ENCODE measurements at places on chromosomes 3 and 15.

DNA sequence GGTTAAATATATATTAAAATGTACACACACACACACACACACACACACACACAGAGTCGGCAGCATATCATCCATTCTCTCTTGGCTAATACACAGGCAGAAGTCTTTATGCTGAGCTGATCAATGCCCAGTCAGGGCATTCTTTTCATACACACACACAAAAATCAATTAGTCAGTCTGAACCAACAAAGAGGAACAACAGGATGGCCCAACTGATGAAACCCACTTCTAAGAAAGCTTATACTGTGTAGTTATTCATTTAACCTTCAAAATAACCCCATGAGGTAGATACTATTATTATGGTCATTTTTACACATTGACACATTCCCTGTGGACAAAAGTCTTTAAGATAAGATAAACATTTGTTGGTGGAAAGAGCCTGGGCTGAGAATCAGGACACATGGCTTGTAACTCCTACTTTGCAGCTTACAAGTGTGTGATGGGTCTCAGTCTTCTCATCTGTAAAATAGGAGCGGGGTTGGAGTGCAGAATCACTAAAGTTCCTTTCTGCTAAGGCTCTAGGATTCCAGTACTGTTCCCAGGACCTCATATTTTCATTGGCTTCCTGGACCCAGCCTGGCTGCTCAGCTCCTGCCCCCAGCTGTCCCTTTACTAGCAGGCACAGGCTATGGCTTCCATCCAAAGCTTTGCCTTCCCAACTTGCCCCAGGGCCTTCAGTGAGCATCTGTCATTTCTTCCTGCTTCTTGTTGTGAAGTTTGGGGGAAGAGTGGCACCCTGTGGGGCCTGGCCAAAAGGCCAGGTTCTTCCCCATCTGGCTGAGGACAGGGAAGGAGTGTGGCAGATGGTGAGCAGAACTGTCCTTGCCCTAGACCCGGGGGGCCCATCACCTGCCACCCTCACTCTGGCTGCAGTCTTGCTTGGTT lies 27.2 kb upstream of the GLCE start:
- no peak for DNase-seq

DNA sequence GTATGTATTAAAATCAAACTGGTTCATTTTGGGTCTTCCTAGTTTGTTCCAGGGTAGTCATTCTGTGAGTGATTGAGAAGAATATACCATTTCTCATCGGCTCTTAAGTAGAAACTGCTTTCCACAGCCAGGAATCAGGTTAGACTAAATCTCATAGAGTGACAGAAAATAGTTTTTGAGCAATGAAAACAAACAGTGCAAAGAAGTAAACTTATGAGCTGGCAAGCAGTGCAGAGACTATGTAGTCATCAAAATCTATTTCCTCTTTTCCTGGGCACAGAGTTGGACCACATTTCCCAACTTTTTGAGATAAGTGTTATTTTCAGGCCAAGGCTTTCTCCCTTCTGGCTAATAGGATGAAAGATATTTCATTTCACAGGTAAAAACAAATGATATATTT lies 66.5 kb downstream of the UBE3A start:
- DNase-seq, result no peak

DNA sequence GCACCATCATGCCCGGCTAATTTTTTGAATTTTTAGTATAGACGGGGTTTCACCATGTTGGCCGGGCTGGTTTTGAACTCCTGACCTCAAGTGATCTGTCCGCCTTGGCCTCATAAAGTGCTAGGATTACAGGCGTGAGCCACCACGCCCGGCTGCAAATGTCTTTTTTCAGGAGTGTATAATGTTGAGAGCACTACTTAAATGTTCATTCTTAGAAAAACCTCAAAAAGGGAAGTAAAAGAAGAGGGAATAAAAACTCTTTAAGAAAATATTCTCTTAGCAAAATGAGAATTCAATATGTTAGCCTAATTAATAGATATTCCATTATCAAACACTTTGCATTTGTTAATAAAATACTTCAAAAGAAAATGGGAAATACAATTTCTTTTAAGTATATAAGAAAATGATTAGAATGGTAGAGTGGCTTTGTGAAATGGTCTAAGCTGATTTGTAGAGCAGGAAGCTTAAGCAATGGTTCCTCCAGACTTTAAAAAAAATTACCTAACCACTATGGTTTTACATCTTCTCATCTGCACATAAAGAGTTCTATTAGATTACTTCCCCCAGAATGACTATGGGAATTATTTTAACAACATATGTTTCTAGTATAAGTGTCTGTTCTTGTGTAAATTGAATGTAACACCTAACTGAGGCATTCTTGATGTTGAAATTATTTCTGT lies 226.7 kb upstream of the ALCAM start:
- DNase-seq, result no peak

DNA sequence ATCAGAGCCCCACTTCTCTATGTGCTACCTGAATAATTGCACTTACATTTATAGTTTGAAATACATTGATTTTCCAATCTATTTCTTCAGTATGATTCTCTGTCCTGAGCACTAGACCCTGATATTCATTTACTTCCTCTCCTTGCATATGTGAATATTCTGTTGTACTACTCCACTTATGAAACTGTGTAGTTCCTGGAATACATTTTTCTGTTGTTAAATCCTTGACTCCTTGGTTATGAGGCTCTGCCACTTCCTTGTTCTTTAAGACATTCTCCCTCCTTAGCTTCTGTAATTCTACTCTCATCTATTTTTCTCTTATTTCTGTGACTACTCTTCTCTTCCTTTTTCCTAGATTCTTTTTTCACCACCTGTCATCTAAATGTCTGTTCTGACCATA lies 12.9 kb upstream of the MGA start:
- DNase-seq, result no peak

DNA sequence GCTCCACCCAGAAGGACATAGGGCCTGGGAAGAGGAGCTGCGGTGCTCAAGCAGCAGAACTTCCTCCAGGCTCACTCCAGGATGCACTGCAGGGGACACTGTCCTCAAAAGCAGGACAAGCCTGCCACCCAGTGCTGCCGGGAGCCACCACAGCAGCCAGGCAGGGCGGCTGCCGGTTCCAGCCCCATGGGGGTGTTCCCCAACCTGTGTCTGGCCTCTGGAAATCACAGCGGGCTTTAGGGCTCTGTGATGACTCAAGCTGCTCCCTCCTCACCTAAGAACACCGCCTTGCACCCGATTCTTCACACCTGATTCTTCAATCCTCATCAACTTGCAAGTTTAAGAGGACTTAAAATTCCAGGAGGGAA lies 71.9 kb upstream of the SLC6A11 start:
- DNase-seq, result no peak

Data from NCI-H1092 treated with DMSO at 0.1 percent for 48 hours (cell line).